ENCODE measurements at places on chromosomes 1 and 21. TPM values are rescaled to one million over a fixed set of nuclear protein-coding genes. Genes with fewer than 3 reads are reported as not detected.

SYPL2 gene
- 14.7 TPM for polyA plus RNA-seq

DPT gene
- 15.1 TPM for polyA plus RNA-seq

ADGRB2 gene
- polyA plus RNA-seq = 11.5 TPM

OR10J1 gene
- polyA plus RNA-seq = not detected

CYP4A11 gene
- not detected for polyA plus RNA-seq

FCRL5 gene
- not detected for polyA plus RNA-seq

GIPC2 gene
- polyA plus RNA-seq = 1.3 TPM

GPR3 gene
- 3.7 TPM for polyA plus RNA-seq

IFFO2 gene
- 2.5 TPM for polyA plus RNA-seq

HSD3B2 gene
- not detected for polyA plus RNA-seq

TTC22 gene
- polyA plus RNA-seq = 0.19 TPM

TMEM200B gene
- 1.5 TPM for polyA plus RNA-seq

Data from heart left ventricle (tissue), 16 donors.